ENCODE measurements at places on chromosomes 6 and 20.

DNA sequence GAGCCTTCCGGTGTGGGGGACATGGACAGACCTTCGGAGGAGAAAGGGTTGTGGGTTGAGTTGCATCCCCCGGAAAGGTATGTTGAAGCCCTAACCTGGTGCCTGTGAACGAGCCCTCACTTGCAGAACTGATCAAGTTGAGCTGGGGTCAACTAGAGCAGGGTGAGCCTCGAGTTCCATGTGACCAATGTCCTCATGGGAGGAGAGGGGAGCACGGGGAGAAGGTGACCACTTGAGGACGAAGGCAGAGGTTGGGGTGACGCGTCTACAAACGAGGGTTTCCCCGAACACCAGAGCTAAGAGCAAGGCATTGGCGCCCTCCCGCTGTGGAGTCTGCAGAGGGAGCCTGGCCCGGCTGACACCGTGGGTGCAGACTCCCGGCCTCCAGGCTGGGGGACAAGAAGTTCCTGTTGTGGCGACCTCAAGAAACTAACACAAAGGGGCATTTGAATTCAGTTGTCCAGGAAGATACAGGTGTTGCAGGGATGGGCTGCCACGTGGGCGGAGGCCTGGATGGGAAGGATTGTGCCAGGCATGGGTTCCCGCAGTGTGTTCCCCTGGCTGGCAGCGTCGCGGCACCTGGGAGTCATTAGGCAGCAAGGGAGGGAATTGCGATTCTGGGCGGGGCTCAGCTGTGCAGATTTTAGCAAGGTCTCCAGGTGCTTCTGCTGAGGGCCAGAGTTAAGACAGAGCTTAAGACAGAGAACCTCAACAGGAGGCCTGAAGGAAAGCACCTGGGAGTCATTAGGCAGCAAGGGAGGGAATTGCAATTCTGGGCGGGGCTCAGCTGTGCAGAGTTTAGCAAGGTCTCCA, 20.4 kb upstream of the UNC93A start:
- no peaks in the 10 kb centered on the region for H3K4me1 ChIP-seq
- H3K27me3 ChIP-seq, result peaks cover under 1% of the 10 kb centered on the region
- DNase-seq, result no peak
- H3K4me3 ChIP-seq, result no peak overlapping the region

- H3K27me3 ChIP-seq, result no peaks in the 10 kb centered on the region
- no peak overlapping the region for H3K27ac ChIP-seq
- H3K4me3 ChIP-seq, result no peak overlapping the region
- no peak for DNase-seq
Measured at GRCh38 chr6:21003780-21004541, 469.7 kb downstream of the CDKAL1 start.

GRCh38 chr6:35013701-35014100, 124.6 kb downstream of the ANKS1A start:
- DNase-seq, result no peak
- H3K36me3 ChIP-seq, result no peaks in the 10 kb centered on the region
- peaks cover 9% of the 10 kb centered on the region for H3K4me1 ChIP-seq

GRCh38 chr6:136415351-136416007, 125.8 kb upstream of the BCLAF1 start:
- H3K4me1 ChIP-seq, result peaks cover under 1% of the 10 kb centered on the region
- H3K4me3 ChIP-seq, result no peak overlapping the region
- H3K27ac ChIP-seq, result no peak overlapping the region
- DNase-seq, result no peak
- no peaks in the 10 kb centered on the region for H3K27me3 ChIP-seq
- H3K36me3 ChIP-seq, result no peaks in the 10 kb centered on the region

DNA sequence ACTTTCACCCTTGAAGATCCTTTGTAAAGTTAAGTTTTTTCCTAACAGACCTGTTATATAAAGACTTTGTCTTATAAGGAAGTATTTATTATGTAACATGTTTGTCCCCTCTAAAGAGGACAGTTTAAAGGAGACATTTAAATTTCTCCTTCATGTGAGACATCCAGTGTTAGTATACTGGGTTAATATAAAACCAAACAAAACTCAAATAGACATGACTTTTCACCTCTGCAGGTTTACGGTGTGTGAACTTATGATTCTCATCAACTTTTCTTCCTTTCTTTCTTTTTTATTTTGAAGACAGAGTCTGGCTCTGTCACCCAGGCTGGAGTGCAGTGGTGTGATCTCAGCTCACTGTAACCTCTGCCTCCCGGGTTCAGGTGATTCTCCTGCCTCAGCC, 17.4 kb upstream of the MPC1 start:
- H3K27me3 ChIP-seq, result peaks cover 9% of the 10 kb centered on the region
- peaks cover 4% of the 10 kb centered on the region for H3K4me1 ChIP-seq
- no peak for DNase-seq
- H3K4me3 ChIP-seq, result no peak overlapping the region
- no peak overlapping the region for H3K27ac ChIP-seq

- no peak overlapping the region for H3K4me3 ChIP-seq
- no peaks in the 10 kb centered on the region for H3K36me3 ChIP-seq
- H3K27ac ChIP-seq, result no peak overlapping the region
- H3K27me3 ChIP-seq, result peaks cover 3% of the 10 kb centered on the region
Measured at GRCh38 chr6:41021832-41022231, 17.2 kb downstream of the UNC5CL start.

DNA sequence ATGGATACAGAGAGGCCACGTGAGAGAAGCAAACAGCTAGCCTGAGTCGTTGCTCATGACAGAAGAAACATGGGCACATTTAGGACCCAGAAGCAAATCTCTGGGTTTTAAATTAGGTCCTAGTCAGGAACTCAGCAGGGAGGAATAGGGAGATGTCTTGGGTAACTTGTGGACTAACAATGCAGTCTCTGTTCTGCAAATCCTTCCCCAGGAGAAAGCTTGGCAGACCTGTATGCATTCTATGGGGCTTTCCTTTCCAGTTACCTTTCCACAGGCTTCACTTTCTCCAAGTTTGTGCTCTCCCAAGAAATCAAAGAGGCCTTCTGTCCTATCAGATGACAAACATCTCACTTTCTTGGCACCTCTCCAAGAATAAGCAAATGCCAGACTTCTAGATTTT, 47.2 kb upstream of the PLCB4 start:
- DNase-seq, result no peak
- no peak overlapping the region for H3K27ac ChIP-seq
- no peaks in the 10 kb centered on the region for H3K27me3 ChIP-seq
- no peaks in the 10 kb centered on the region for H3K36me3 ChIP-seq

- H3K36me3 ChIP-seq, result no peaks in the 10 kb centered on the region
- no peaks in the 10 kb centered on the region for H3K4me1 ChIP-seq
- peak within 1 kb of the TSS; percentile 41 for H3K4me3 ChIP-seq
- H3K27me3 ChIP-seq, result peaks cover 71% of the 10 kb centered on the region
Measured at GRCh38 chr6:46491201-46491627, at the start of gene RCAN2. Gene RCAN2, minus strand, starts transcription at chr6:46491449.

DNA sequence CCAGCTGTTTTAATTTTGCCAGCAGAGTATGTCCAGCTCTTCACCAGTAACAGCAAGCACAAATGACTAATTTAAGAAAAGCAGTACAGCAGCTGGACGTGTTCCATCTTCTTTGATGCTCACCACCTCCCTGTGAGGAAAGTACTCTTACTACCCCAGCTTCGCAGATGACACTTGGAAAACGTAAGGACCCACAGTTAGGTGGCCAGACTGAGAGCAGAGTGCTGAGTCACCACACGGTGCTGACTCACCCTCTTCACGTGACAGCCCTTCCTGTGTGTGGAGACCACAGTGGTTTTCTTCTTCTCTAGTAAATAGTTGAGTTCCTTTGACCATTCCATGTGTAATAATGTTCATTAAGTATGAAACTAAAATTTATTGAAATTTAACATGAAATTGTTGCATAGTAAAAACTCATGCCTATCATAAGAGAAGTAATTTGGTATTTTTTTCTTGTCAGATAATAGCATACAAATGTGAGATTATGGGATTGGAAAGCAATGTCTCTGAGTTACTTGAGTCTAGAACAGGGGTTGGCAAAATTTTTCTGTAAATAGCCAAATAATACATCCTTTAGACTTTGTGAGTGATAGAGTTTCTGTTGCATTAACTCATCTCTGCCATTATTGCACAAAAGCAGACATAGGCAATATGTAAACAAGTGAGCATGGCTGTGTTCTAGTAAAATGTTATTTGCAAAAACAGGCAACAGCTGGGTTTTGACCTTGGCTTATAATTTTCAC, 76.6 kb downstream of the SLX4IP start:
- H3K36me3 ChIP-seq, result peaks cover 9% of the 10 kb centered on the region
- peaks cover 49% of the 10 kb centered on the region for H3K4me1 ChIP-seq
- H3K4me3 ChIP-seq, result peak overlapping the region; percentile 60
- peak; percentile 82 for DNase-seq

- no peak overlapping the region for H3K27ac ChIP-seq
- peaks cover 6% of the 10 kb centered on the region for H3K4me1 ChIP-seq
- no peak overlapping the region for H3K4me3 ChIP-seq
- H3K36me3 ChIP-seq, result no peaks in the 10 kb centered on the region
- peaks cover 10% of the 10 kb centered on the region for H3K27me3 ChIP-seq
Measured at GRCh38 chr20:50271612-50272011, 81.0 kb downstream of the CEBPB start.

DNA sequence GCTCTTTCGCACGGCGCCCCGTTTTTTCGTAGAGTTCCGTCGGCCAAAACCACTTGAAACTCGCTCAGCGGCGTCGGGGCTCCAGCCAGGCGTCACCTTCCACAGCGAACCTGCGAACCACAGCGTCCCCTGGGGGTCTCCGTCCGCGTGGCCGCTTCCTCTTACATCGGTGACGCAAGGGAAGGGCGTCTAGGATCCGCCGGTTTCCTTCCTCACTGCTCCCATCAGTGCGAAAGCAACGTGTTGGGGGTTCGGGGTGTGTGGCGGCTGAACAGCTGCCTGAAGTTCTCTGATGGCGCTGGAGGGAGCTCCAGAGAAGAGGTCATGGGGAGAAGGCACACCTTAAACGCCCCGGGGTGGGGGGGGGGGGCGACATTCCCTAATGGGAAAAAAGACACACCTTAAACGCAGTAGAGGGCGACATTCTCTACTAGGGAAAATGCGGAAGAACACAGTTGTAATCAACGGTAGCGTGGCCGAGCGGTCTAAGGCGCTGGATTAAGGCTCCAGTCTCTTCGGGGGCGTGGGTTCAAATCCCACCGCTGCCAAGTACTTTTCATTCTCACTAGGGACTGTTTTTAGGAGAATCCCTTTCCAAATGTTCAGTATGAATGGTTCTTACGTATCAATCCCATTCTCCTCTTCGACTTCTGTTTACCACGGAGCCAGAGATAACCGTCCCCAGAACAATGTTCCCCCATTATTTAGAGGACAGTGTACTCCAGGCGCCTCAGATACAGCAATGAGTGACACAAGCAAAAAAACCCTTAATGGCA, 16.4 kb downstream of the ZNF311 start:
- peak overlapping the region; percentile 88 for H3K4me3 ChIP-seq
- peak; percentile 58 for DNase-seq
- H3K36me3 ChIP-seq, result no peaks in the 10 kb centered on the region

GRCh38 chr6:108001696-108002231, 43.8 kb upstream of the SEC63 start:
- no peaks in the 10 kb centered on the region for H3K4me1 ChIP-seq
- no peak for DNase-seq
- no peaks in the 10 kb centered on the region for H3K36me3 ChIP-seq
- no peak overlapping the region for H3K27ac ChIP-seq
- H3K4me3 ChIP-seq, result no peak overlapping the region

DNA sequence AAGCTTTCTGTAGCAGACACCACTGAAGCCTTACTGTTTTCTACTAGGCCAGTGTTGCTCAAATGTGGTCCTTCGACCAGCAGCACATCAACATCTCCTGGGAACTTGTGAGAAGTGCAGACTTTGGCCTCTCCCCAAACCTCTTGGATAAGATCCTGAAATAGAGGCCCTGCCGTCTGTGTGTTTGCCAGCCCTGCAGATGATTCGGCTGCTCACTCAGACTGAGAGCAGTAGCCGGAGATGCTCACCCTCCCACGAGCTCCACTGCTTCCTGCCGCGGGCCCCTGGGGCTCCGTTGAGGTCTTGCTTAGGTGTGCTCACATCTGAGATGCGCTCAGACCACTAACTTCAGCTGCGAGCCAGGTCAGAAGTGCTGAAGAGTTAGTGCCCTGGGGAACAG, 129.5 kb upstream of the SSTR4 start:
- H3K4me3 ChIP-seq, result no peak overlapping the region
- no peak overlapping the region for H3K27ac ChIP-seq
- DNase-seq, result peak; percentile 4
- H3K36me3 ChIP-seq, result no peaks in the 10 kb centered on the region
- H3K27me3 ChIP-seq, result no peaks in the 10 kb centered on the region
- H3K4me1 ChIP-seq, result no peaks in the 10 kb centered on the region

- H3K4me3 ChIP-seq, result no peak overlapping the region
- peaks cover 25% of the 10 kb centered on the region for H3K4me1 ChIP-seq
- H3K36me3 ChIP-seq, result peaks cover 34% of the 10 kb centered on the region
- H3K27me3 ChIP-seq, result no peaks in the 10 kb centered on the region
Measured at GRCh38 chr6:34650823-34651222, 45.7 kb downstream of the ILRUN start.

DNA sequence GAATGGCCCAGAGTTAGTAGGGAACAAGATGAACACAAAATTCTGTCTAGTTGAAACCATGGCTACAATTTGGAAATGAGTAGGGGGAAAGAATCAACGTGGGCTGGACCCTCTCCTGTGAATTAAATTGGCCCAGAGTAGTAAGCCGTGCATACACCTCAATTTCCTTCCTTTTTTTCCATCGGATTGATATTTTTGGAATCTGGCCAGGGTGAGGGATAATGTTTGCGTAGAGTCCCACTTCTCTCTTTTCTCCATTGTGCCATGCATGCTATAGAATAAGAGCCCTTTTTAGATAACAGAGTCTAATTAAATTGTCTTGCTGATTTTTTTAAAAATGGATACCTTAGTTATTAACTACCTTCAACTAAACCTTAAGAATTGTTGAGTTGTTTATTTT, 35.2 kb downstream of the XRN2 start:
- no peaks in the 10 kb centered on the region for H3K27me3 ChIP-seq
- H3K4me3 ChIP-seq, result no peak overlapping the region
- H3K36me3 ChIP-seq, result peaks cover 53% of the 10 kb centered on the region

DNA sequence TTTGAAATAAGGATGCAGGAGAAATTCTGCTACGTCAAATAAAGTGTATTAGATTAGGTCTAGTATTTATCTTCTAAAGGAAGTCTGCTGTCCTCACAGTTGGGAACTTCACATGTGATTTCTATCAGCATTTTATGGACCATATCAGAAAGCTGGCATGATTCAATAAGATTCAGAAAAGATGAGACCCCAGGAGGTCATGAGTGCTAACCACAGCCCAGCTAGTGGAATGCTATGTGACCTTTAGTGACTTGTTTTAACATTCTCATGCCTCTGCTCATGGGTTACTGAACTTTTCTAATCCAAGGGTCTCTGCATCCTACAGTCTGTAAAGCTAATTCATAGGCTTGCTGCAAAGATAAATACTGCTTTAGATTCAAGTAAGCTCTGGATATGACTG, 150.1 kb downstream of the GMPR start:
- H3K36me3 ChIP-seq, result peaks cover 5% of the 10 kb centered on the region
- no peak overlapping the region for H3K27ac ChIP-seq
- H3K4me1 ChIP-seq, result peaks cover 9% of the 10 kb centered on the region
- DNase-seq, result no peak
- no peaks in the 10 kb centered on the region for H3K27me3 ChIP-seq
- no peak overlapping the region for H3K4me3 ChIP-seq

DNA sequence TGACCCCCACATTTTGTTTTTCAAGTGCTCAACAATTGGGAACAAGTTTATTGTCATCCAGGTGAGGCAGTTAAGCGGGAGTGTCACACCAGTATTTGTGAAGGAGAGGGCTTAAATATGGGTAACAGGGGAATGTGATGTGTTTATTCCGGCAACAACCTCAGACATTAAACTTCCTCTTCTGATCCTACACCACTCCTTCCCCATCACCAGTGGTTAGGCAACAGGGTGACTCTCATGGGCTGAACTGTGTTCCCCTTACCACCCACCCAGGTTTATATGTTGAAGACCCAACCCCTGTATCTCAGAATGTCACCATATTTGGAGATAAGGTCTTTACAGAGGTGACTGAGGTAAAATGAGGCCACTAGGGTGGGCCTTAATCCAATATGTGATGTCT, 52.1 kb upstream of the RNF182 start:
- H3K4me3 ChIP-seq, result peak overlapping the region; percentile 57
- peaks cover 10% of the 10 kb centered on the region for H3K27me3 ChIP-seq
- H3K4me1 ChIP-seq, result peaks cover 4% of the 10 kb centered on the region
- no peak overlapping the region for H3K27ac ChIP-seq
